ENCODE measurements at places on chromosomes 12 and 14. TPM values are rescaled to one million over a fixed set of nuclear protein-coding genes. Genes with fewer than 3 reads are reported as not detected.

The PCNX1 gene
- polyA plus RNA-seq: 25.7 TPM

The CYP27B1 gene
- 0.26 TPM for polyA plus RNA-seq

The CPNE8 gene
- polyA plus RNA-seq: 1.5 TPM

The EFS gene
- not detected for polyA plus RNA-seq

The SLC6A13 gene
- polyA plus RNA-seq: not detected

The KRT6B gene
- polyA plus RNA-seq: not detected

The BATF gene
- polyA plus RNA-seq: 86.8 TPM

The ATP6V1D gene
- polyA plus RNA-seq: 60.8 TPM

The C3AR1 gene
- 12.7 TPM for polyA plus RNA-seq

The PLXNC1 gene
- polyA plus RNA-seq: 3.1 TPM

The RIPK3 gene
- polyA plus RNA-seq: 14.9 TPM

The KCNMB4 gene
- polyA plus RNA-seq: 0.62 TPM

The E2F7 gene
- polyA plus RNA-seq: not detected

The PLEKHD1 gene
- 0.05 TPM for polyA plus RNA-seq

The DDIT3 gene
- 17.8 TPM for polyA plus RNA-seq

The ANKRD33 gene
- polyA plus RNA-seq: not detected

The LAG3 gene
- polyA plus RNA-seq: 6.3 TPM

The A2M gene
- not detected for polyA plus RNA-seq

The MEG3 gene
- polyA plus RNA-seq: not detected

The ARPC3 gene
- polyA plus RNA-seq: 975 TPM

The GAS2L3 gene
- not detected for polyA plus RNA-seq

The FLRT2 gene
- polyA plus RNA-seq: not detected

The KCNC2 gene
- polyA plus RNA-seq: not detected

The TAS2R42 gene
- polyA plus RNA-seq: not detected

The JAG2 gene
- polyA plus RNA-seq: 0.23 TPM

The SRRM4 gene
- polyA plus RNA-seq: not detected

The HECTD4 gene
- polyA plus RNA-seq: 3.4 TPM

The MYF5 gene
- not detected for polyA plus RNA-seq

The IAPP gene
- not detected for polyA plus RNA-seq

The KIF21A gene
- 2.1 TPM for polyA plus RNA-seq

The SLC6A15 gene
- polyA plus RNA-seq: not detected

The SLC38A4 gene
- polyA plus RNA-seq: not detected

The ANO2 gene
- polyA plus RNA-seq: not detected

The SERPINA5 gene
- polyA plus RNA-seq: not detected

The CMA1 gene
- not detected for polyA plus RNA-seq

The NRL gene
- 2.2 TPM for polyA plus RNA-seq

The CAPZA3 gene
- polyA plus RNA-seq: not detected

The VASH1 gene
- 1.4 TPM for polyA plus RNA-seq

The GPATCH2L gene
- polyA plus RNA-seq: 12.4 TPM

The CLEC2A gene
- polyA plus RNA-seq: not detected

The AMHR2 gene
- not detected for polyA plus RNA-seq

The MSRB3 gene
- not detected for polyA plus RNA-seq

The TAS2R46 gene
- polyA plus RNA-seq: not detected

The RBM25 gene
- 41.8 TPM for polyA plus RNA-seq

The CIROP gene
- 0.23 TPM for polyA plus RNA-seq

The CMKLR1 gene
- 0.28 TPM for polyA plus RNA-seq

The CAPS2 gene
- polyA plus RNA-seq: 2.1 TPM

The DHRS2 gene
- not detected for polyA plus RNA-seq

The ETFBKMT gene
- 1.8 TPM for polyA plus RNA-seq

The DNAI7 gene
- not detected for polyA plus RNA-seq

The CLEC9A gene
- not detected for polyA plus RNA-seq

The TMEM121 gene
- 3.4 TPM for polyA plus RNA-seq

The FOXA1 gene
- not detected for polyA plus RNA-seq

The OR6C4 gene
- polyA plus RNA-seq: not detected

The CFAP73 gene
- not detected for polyA plus RNA-seq

The KRT77 gene
- not detected for polyA plus RNA-seq

The SLC5A8 gene
- polyA plus RNA-seq: not detected
